ENCODE measurements at places on chromosomes 2 and 18.

DNA sequence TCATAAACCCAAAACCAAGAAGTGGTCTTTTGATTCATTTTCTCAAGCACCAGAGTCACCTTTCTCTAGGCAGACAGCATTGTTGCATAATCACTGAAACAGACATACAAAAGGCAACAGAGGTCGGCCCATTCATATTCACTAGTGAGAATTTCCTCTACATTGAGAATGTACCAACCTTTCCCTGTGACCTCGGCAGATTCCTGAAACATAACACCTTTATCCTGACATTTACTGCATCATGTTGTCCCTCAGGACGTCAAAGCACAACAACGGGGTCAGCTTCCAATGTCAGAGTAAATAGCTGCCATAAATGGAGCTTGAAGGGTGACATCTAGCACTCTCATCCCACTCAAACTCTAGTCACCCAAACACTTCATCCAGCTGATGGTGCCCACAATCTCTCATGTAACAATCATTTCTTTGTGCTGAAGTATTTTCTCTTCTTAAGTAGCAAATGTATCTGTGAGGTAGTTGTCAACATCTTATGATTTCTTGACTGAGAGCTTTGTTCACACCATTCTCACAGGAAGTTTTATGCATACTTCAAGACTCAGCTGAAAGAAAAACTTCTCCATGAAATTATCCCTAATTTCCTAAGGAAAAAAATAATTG lies 802.6 kb upstream of the CHAC2 start:
- DNase-seq = no peak

- DNase-seq = no peak
Measured at GRCh38 chr2:234275515-234275914, 221.4 kb downstream of the ARL4C start.

- no peak for DNase-seq
Measured at GRCh38 chr2:96811917-96812316, 4.2 kb upstream of the CNNM3 start.

DNA sequence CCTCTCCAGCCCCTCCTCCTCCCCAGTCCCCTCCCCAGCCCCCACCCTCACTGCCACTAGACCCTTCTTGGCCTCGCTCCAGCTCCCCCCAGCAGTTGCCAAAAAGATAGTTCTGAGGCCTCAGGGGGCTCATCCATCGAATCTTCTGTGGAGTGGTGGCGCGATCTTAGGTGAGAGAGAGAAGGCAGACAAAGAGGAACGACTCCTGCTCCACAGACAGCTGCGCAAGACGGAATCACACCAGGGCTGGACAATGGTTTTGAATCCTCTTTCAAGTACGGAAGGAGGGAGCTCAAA lies 68.1 kb downstream of the LAMA3 start:
- DNase-seq = no peak
